AG10803 (cell line): ENCODE measurements at places on chromosomes 1 and 21.

GRCh38 chr1:26029054-26029863 lies 7.7 kb downstream of the EXTL1 start:
- no peak for DNase-seq

- DNase-seq: no peak
Measured at GRCh38 chr1:14957375-14958098, 196.0 kb upstream of the TMEM51 start.

DNA sequence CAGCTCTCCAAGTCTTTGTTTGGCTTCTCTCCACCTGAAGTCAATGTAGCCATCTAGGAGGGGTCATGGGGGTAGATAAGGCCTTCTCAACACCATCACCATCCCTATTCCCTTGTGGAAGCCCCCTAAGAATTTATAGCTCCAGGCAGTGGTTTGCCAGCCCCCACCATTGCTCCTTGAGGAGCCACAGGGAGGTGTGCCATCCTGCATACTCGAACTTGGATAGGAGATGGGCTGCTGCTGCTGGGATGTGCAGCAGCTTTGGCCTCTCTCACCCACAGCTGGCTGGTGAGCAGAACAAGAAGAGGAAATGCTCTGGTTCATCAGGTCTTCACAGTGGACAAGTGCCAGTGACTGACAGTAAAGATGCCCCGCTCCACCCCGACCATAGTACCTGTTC lies 4.8 kb downstream of the NAXE start:
- DNase-seq: no peak

DNA sequence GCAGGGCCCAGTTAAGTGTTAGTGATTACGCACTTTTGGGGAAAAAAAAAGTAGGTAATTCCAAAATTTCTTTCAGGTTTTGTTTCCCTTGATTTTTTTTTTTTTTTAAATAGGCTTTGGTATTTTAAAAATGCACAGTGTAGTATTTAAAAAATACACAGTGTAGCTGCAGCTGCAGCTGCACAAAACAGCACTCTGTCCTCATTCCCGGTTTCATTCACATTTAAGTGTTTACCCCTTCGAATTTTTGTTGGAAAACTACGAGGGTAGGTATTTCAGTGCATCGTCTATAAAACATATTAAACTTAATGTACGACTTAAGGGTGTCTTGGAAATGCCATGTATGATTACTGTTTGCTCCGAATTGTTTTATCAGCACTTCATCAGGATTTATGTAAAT lies 3.4 kb downstream of the NEK7 start:
- DNase-seq: no peak

DNA sequence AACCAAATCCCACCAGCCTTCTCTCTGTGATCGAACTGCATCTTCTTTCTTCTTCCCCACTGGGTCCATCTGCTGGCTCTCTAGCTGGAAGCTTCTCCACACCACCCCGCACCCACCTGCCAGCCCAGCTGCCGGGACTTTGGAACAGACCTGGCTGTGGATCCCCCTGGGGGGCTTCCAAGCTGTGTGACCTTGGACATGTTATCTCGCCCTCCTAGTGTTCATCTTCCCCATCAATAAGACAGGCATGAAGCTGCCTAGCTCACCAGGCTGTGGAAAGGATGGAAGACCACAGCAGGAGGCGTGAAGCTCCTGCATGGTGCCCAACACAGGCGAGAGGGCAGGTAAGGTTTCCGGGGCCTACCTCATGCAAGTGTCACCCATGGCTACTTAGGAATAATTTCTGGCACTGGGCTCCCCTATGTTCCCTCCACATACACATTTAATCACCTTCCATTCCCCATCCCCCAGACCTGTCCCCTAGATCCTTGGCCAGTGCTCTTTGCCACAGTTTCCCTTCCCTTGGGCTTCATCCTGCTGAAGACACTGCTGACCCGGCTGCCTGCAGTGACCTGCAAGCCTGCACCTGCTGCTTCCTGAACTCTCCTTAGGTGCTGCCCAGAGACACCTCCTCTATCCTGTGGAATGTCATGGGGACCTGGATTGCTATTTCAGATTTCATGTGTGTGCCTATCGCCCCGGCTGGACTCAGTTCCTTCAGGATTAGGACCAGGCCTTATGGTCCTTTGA lies 13.2 kb upstream of the C2CD2 start:
- DNase-seq: no peak

GRCh38 chr1:12473596-12474362 lies 144.2 kb downstream of the DHRS3 start:
- peak; percentile 26 for DNase-seq

DNA sequence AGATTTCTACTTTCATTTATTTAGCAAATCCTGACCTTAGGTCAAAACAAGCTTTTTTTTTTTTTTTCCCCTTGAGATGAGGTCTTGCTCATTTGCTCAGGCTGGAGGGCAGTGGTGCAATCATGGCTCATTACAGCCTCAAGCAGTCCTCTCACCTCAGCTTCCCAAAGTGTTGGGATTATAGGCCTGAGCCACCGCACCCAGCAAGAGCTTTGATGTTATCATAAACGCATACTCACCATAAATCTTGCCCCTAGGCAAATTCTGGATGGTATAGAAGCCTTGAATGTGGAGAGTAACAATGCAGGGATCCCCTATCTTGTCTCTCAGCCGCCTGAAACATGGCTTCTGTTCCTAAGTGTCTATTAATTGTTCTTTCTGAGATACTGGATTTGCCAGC lies 24.8 kb upstream of the CLDN8 start:
- no peak for DNase-seq

DNA sequence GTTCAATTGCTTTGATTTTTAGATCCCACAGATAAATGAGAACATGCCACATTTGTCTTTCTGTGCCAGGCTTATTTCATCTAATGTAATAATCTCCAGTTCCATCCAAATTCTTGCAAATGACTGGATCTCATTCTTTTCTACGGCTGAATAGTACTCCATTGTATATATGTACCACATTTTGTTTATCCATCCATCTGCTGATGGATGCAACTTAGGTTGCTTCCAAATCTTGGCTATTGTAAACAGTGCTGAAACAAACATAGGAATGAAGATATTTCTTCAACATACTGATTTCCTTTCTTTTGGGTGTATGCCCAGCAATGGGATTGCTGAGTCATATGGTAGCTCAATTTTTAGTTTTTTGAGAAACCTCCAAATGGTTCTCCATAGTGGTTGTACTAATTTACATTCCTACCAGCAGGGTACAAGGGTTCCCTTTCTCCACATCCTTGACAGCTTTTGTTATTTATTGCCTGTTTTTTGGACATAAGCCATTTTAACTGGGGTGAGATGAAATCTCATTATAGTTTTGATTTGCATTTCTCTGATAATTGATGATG lies 344.4 kb downstream of the KCTD3 start:
- DNase-seq: peak; percentile 30
